ENCODE measurements at places on chromosomes 13 and 19.

DNA sequence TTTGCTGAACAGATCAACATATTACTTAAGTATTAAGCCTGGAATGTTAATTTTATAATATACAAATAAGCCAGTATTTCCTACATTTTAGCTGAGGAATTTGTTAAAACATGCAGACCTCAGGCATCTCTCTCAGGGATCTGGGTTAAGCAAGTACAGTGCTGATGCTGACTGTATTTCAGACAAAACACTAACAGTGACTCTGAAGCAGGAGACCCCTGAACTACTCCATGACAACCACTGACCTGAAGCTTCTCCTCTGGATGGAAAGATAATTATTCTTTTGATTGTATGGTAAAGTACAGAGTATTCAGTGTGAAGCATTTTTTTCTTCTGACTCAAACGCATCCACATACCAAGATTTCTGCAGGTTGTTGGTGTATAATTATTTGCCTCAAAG, 680.8 kb downstream of the LIG4 start:
- no peak for DNase-seq

- no peak for DNase-seq
These were observed 8.7 kb downstream of the IFNL1 start for GRCh38 chr19:39304701-39305571.

- no peak for DNase-seq
These were observed 336.1 kb downstream of the GPC6 start for GRCh38 chr13:93562676-93563075.

DNA sequence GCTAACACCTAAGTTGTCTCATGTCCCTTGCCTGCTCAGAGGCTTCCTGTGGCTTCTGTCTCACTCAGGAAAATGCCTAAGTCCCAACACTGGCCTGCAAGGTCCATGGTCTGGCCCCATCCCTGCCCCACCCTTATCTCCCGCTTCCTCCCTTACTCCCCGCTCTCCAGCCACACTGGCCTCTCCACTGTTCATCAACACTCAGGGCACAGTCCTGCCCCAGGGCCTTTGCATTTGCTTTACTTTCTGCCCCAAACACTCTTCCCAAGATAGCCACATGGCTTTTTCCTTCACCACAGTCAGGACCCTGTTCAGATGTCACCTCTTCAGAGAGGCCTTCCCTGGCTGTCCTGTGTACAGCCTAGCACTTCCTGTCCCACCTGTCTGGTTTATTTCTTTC, 32.1 kb upstream of the IGSF23 start:
- DNase-seq = no peak

DNA sequence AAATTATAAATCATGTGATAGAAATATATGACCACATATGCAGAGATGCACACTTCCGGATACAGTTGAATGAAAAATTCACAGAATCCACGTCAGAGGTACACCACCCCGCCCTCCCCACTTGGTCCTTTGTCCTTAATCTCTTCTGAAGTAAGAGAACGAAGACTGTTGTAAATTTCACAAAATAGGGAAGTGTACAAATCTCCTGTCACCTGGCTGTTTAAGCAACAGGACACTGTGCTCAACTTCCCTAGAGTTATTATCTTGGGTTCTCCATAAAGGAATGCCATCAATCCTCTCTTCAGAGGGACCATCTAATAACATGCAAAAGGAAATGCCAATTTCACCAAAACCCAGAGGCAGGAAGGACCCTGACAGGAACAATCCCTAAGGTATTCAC, 10.5 kb upstream of the CEACAM6 start:
- peak; percentile 56 for DNase-seq

DNA sequence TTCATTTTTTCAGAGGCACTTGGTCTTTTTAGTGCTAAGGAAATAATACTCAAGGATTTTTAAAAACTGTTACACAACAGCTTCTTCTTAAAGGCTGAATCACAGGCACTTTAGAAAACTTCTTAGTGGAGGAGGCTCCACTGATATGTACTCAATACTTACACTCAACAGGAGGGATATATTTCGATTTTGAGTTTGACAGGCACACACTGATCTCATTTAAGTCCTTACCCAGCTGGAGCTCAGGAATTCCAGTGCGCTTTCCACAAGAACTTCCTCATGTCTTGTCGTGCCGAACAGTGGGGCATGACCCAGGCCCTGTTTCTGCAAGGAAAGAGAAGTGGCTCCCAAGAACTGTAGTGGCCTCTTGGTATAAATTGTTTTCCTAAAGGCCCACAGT, 103.8 kb downstream of the RGCC start:
- DNase-seq = no peak

DNA sequence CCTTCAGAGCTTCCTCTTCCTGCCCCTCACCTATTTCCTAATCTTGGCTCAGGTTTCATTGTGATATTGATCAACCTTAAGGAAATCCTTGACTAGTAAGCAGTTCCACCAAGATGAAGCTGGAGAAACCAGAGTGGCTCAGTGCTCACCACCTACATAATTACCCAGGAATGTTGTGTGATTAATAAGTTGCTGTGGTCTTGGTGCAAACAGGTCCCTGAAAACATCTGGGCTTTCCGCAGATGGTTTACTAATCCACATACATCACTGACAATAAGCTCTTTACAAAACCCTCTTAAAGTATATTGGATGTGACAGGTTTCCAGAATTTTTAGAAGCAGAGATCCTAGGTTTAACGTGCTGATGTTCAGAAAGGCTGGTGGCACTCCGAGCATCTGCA, 8.6 kb upstream of the SERP2 start:
- DNase-seq = no peak

GRCh38 chr19:49359851-49360820, 2.1 kb downstream of the TEAD2 start:
- DNase-seq = no peak

GRCh38 chr13:85379991-85380390, 419.2 kb downstream of the SLITRK6 start:
- DNase-seq = no peak

GRCh38 chr19:28504139-28504538, 708.8 kb downstream of the UQCRFS1 start:
- DNase-seq = peak; percentile 3

- peak; percentile 12 for DNase-seq
These were observed 14.9 kb downstream of the POP4 start for GRCh38 chr19:29620931-29621351.

DNA sequence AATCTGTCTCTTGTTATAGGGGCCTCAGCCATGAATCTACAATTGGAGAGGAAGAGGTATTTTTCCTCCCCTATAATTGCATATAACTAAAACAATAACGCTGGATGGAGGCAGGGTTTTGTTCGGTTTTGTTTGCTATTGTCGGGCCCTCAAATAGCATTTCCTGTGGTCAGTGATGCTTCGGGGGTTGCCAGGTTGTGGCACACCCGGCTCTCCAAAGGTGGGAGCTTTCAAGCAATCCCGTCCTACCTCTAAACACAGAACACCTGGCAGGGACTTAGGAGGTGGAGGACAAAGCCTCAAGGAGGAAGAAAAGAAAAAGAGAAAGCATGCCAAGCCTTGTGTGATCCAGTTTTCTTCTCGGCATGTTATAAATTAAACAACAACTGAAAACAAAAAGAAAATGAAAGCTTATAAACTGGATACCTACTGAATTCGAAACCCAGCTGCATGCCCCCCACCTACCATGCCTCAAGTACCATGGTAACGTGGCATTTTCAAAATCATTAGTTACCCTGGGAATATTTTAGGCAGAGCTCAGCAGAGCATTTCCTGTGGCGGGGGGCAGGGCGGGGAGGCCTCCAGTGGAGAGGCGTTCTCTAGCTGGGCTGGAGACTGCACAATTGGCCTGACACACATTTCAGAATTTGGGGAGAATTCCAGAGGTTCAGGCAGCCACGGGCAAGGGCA, 213.8 kb downstream of the DCLK1 start:
- no peak for DNase-seq

GRCh38 chr19:55447421-55448174, 4.5 kb upstream of the SHISA7 start:
- peak; percentile 88 for DNase-seq

GRCh38 chr19:19626516-19627472, 1.2 kb downstream of the LPAR2 start:
- no peak for DNase-seq

- DNase-seq = no peak
These were observed 60.0 kb downstream of the TEX29 start for GRCh38 chr13:111380431-111380830.

DNA sequence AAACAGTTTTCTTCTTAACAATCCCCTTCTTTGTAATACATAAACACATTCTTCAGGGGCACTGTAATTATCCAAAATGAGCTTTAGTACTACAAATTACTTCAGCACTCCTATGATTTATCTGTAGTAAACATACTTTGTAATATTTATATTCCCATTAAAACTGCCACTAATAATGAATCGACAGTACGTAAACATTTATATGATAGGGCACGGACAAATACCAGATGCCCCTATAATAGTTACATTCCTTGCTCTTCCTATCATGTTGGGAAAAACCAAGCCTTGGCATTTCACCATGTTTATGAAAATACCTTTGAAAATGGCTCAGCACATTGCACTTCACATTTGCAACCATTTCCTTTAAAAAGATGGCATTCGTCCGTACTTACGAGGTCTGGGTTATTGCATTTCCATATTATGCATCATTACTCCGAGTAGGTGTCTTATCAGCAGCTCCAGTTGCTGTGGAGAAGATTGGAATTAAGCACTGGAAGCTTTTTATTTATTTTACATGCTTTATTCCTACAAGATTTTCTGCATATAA, 1043.4 kb downstream of the DIAPH3 start:
- no peak for DNase-seq

DNA sequence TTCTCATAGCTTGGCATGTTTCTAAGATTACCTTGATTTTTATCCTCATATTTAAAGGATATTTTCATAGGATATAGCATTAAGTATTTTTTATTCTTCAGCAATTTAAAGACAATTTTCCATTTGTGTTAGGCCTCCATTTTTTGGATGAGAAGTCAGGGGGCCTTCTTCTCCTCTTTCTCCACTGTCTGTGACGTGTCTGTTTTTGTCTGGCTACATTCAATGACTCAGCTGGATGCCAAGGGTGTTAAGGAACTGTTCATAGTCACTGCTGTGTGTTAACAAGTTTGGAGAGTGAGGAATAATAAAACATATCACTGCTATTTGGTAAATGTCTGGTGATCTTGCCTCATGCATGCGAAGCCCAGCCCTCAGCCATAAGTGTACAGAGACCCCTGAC, 36.4 kb downstream of the ZNF582 start:
- no peak for DNase-seq

GRCh38 chr13:32297206-32297605, 18.0 kb downstream of the ZAR1L start:
- DNase-seq = no peak

- peak; percentile 91 for DNase-seq
These were observed 15.9 kb upstream of the SLC35E1 start for GRCh38 chr19:16587833-16588823.

- no peak for DNase-seq
These were observed 89.7 kb upstream of the MCF2L start for GRCh38 chr13:112879283-112879833.

DNA sequence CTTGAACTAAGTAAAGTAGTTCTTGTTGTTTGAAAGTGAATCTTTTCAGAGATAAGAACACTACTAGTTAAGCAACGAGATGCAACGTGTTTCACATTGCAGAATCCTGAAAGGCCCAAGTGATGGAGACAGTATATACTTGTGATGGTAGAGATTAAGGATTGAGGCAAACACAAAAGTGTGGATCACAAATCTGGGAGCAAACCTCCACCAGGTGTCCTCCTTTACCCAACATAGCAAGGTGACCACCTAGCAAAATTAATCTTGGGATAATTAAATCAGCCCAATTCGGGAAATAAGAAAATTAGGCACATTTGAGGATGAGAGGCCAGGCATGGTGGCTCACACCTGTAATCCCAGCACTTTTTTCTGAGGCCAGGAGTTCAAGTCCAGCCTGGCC, 563.9 kb downstream of the DACH1 start:
- no peak for DNase-seq
